Hematopoietic multipotent progenitor cell treated with erythropoietin and hydrocortisone succinate and interleukin-3 and kit ligand, for 17 days (in vitro differentiated cells): ENCODE measurements at places on chromosomes 5 and 9.

DNA sequence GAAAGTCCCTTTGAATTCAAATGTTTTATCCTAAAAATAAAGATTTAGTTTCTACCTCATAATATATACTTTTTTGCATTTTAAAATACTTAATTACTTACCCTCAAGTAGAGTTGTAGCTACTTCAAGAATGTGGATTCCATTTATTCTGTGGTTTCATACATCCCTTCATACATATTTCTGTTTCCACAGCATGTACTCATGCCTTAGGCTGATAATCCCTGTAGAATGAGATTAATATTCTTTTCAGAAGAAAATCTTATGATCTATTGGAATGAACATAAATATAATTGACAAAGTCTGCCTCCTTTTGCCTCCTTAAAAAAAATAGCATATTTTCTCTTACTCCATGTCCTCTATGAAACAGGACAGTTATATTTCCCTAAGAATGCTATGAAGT, 465.7 kb downstream of the DTWD2 start:
- no peak for DNase-seq

DNA sequence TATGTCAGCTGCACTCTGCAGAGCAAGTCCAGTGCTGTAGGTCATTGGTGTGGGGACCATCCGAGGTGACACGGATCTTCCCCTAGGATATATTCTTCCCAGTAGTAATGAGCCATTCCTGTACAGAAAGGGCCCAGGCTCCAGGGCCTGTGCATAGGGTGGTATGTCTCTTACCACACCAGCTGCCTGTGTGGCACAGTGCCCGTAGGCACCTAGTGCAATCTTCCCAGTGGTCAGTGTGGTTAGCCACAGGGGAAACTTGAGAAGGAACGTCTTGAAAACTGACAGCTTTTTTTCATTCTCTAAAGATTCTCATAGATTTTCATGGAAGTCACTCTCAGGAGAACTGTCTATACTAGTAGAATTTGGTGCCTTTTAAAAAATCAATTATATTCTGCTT, 39.8 kb downstream of the CYSTM1 start:
- DNase-seq = no peak

GRCh38 chr5:136665331-136665730, 300.0 kb upstream of the TRPC7 start:
- DNase-seq = no peak

GRCh38 chr5:65021527-65022226, 252.9 kb downstream of the CWC27 start:
- no peak for DNase-seq

DNA sequence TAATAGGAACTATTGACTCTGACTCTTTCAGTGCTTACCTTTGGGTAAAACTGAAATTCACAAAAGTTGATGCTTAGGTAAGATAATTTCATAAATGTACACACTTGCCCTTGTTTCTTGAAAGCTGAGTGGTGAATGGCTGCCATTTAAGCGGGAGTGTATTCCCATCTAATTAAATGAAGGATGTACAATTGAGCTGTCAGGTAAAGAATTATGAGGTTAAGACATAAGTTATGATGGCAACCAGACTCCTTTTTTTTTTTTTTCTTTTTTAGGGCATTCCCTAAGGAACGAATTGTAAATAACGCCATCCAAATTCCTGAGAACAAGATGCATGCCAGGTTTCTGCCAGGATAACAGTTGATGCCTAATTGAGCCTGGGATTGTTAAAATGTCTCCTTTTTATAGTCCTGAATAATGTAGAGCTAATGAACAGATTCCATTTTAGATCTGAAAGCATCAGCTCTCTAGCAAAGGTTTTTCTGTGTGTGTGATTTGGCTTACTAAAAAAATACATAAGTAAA, 199.7 kb downstream of the ISL1 start:
- DNase-seq = no peak

GRCh38 chr9:109274884-109275730, 45.8 kb downstream of the EPB41L4B start:
- no peak for DNase-seq

- DNase-seq = no peak
These were observed 622.1 kb downstream of the MAT2B start for GRCh38 chr5:164127527-164127926.
